ENCODE measurements at places on chromosomes 11 and 22.
A peak's percentile ranks its signal among the peaks of the same experiment; 100 is the strongest.

DNA sequence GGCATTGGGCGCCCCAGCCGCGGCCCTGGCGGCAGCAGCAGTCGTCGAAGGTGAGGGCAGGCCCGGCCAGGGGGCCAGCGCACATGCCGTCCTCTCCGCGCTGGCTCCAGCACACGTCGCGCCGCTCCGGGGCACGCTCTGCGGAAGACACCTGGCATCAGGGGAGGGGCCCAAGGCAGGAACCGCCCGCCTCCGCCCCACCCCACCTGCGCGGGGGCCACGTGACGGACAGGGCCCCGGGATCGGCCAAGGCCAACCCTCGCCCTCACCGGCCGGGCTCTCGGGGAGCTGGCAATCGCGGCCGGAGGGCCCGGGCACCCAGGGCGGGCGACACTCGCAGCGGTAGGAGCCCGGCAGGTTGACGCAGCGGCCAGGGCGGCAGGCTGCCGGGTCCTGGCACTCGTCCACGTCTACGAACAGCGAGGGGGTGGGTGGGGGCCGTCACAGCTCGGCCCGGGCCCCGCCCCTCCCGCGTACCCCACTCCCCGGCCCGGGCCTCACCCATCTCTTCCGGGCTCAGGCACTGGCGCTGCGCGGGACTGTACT, 14.9 kb downstream of the SCYL1 start:
- DNase-seq: peak; percentile 89

GRCh38 chr11:45366619-45367190, 80.6 kb upstream of the SYT13 start:
- DNase-seq: no peak

GRCh38 chr22:30326706-30327362, at the start of gene TBC1D10A:
TBC1D10A (minus strand) TSS chr22:30326941; CDS start chr22:30326881, 60 bp downstream.
- peak; percentile 95 for DNase-seq

DNA sequence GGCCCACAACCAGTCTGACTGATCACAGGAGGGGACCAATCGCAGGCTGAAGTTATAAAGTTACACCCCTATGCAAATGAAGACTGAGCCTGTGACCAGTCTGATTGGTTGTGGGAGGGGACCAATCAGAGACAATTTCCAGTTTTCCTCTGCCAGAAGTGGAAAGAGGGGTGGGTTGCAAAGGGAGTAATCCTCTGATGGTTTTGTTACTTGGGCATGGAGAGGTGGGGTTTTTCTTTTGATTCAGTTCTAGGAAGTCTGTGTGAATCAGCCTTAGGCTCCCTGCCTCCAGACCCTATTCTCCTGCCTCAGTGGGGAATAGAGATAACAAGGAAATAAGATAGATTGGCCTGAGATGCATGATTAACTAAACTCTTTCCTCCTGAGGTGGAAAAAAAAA, 9.9 kb downstream of the OR6M1 start:
- no peak for DNase-seq

- DNase-seq: no peak
Observed at GRCh38 chr11:65384301-65384889, 1.9 kb upstream of the SLC25A45 start.

- no peak for DNase-seq
Observed at GRCh38 chr22:23632178-23632577, at the start of gene DRICH1. DRICH1 (minus strand) TSS chr22:23632321; CDS start chr22:23632023, 298 bp downstream.

DNA sequence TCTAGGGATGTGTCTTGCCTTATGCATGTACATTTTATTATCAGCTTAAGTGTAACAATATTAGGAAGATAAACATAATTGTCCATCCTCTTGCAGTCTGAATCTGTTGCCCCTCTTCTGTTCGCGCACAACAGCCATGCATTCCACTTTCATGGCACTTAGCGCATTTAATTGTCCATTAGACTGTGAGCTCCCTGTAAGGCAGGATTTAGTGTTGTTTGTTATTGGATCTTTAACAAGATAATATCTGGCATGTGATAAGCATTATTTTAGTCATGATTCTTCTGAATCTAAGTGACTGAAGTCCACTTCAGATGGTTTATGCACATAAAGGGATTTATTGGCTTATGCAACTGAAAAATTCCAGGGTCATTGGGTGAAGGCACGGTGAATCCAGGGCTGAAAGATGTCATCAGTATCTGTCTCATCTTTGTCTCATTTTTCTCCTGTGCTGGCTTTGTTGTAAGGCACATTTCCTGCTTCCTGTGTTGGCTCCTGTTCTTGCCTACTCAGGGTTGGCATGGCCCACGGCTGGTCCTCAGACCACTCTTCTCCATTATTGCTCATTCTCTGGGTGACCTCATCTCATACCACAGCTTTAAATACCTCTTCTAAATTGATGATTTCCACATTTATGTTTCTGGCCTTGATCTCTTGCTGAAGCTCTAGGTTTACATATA, 37.6 kb downstream of the ATXN10 start:
- no peak for DNase-seq

DNA sequence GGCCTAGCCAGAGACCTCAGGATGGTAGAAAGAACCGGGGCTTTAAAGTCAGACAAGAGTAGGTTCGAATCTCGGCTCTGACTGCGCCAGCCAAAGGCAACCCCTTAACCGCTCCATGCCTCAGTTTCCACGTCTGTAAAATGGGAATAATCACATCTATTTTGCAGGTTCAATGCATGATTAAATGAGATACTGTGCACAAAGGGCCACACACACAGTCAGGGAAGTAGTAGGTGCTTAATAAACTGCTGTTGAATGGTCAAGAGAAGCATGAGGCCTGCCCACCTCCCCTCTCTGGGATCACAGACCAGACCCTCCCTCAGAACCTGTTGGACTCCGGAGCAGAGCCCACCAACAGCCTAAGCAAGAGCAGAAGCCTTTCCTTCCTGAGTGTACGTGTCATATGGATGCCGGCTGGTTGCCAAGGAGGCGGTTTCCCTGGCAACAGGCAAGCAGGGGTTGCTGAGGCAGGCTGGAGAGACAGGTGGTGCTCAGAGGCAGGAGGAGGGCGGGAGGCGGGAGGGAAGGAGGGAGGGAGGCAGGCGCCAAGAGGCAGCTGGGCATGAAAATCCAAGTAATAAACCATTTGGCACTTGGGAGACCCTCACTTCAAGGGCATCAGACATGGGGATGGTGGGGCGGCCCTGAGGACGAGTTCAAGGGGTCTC, 43.9 kb downstream of the NFAM1 start:
- no peak for DNase-seq

DNA sequence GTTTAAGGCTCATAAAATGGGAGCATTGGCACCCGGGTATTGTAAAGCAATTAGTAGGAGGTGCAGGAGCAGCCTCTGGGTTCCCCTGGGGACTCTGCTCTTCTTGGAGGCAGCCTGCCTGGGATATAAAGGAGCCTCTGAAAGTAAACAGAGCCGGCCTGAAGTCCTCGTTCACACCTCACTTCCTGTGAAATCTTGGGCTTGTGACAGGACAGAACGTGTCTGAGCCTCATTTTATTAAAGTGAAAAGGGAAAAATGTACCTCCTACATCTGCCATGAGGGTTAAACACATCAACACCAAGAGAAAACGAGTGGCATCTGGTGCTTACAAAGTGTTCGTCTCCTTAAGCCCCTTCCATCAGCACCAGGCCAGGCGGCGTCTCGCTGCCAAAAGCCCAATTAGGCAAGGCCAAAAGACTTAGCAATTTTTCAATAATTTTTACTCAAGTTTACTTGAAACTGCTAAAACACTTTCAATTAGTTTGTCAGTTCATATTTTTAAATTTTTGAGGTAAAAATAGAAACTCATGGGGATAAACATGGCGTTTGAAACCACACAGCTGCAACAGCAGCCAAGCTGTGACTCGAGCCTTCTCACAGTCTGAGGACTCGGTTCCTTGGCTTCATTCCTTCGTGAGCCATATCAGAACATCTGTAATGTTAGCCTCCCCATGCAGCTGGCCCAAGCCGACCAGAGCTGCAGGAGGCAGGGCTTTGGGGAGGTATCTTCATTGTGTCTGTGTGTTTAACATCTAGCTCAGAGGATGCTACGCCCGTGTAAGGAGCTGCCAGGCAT, 33.6 kb downstream of the MAP6 start:
- DNase-seq: peak; percentile 16

- no peak for DNase-seq
Observed at GRCh38 chr11:115340874-115341273, 163.3 kb downstream of the CADM1 start.

DNA sequence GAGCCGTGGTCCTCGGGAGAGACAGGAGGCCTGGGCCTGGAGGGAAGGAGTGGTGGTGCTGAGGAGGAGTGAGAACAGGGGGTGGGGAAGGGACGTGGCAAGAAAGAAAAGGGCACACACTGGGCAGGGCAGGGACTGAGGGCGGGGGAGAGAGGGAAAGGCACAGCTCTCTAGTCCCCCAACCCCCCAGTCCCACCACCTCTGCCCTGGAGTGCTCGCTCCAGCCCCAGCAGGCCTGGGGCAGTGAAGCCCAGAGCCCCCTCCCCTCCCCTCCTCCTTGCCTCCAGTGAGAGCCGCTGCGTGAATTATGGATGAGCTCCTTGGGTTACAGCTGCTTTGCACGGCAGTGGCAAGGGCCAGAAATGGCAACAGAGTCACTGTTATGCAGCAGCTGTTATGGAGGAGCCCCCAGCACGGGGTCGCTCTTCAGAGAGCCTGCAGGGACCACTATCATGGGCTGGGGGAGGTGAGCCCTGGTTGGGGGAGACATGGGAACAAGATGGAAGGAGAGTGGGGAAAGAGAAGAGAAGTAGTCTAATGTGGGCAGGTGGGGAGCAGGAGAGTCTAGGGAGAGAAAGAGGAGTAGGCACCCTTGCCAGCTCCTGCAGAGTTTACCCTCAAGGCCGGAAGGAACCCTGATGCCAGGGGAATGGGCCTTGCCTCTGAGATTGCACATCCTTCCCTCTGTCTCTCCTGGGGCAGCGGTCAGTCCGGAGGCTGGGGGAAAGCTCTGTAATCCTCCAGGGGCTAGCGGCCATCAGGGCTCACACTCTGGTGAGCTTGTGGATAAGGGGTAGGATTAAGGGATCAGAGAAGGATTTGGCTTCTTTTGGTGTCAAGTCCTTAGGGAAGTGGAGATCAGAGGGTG, 3.6 kb downstream of the RTN4RL2 start:
- DNase-seq: no peak

- no peak for DNase-seq
Observed at GRCh38 chr11:16252373-16252772, 104.0 kb downstream of the SOX6 start.

DNA sequence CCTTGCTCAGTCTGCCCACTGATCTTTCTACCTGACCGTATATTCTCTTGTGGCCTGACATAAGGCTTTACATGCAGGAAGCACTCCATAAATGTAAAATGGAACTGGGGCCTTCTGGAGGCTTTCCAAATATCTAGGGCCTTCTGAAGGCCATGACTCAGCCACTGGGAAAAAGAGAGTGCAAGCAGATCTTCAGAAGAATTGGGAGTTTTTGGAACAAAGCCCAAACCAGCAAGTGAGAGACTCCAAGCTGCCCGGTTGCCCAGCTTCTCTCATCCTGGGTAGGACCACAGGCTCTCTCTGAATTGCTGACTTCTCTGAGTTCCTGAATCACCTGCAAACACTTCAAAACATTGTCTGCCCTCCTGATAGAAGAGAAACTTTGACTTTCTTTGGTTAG, 107.9 kb upstream of the BMAL1 start:
- DNase-seq: no peak

DNA sequence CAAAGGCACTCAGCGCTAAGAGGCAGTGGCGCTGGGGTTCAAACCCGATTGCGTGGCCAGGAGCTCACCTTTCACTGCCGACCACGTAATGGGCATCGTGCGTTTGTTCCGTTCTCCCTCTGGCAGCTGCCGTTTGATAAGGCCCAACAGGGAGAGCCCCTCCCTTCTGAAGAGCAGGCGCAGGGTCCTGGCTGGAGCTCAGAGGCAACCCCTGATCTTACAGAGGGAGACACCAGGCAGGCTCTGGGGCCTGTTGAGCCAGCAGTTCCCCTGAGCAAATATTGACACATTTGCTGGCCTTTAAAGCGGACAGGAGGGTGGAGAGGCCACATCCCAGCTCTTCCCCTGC, 11.7 kb upstream of the C1QTNF6 start:
- no peak for DNase-seq

DNA sequence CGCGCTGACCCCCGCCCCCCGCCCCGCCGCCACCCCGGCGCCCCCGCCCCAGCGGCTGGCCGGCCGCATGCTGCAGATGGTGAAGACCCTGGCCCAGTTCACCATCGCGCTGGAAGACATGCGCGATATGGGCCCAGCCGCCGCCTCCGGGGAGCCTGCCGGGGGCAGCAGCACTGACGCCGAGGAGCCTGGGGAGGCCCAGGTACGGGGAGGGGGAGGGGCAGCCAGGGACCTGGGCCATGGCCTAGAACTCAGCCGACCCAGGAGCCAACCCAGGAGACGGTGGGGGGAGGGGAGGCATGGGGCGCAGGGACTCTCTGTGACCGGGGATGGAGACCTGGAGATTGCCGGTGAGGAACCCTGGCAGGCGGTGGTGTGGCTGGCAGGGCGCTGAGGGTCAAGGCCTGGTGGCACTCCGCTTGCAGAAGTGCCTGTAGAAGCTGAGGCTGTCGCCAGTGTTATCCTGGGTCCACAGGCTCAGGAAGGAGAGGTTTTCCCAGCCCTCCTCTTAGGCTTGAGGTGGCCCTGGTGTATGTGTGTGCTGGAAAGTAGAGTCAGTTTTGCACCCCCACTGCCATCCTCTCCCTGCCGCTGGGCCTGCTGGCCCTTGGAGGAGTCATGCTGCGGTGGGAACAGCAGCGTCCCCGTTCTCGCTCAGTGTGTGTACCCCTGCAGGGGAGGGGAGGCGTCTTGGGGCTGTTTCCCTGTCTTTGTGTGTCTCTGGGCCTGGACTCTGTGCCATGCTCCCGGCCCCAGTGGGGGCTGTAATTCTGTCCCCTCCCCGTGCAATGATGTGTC, 32.9 kb upstream of the RELT start:
- no peak for DNase-seq

DNA sequence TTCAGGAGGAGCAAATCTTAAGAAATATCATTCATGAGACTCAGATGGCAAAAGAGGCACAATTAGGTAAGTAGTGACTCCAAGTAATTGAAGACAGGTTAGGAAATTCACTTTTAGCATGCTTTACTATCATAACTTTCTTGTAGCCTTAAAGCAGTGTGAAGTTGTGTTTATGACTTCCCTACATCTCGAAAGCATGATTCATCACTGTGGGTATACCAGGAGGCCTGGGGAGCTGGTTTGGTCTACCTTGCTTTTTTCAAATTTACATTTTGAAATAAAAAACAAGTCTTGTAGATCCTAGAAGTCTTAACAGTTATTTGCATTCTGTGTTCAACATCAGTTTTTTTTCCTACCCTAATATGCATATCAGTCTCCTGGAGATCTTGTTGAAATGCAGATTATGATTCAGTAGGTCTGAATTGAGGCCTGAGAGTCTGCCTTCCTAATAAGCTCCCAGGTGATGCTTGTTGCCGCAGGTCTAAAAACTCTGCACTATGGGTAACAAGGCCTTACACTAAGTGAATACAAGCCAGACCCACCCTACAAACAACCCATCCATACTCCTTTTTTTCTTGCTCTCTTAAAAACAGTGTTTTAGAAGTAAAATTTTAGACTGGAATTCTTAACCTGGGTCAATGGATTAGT, 41.4 kb downstream of the TTC17 start:
- DNase-seq: no peak

DNA sequence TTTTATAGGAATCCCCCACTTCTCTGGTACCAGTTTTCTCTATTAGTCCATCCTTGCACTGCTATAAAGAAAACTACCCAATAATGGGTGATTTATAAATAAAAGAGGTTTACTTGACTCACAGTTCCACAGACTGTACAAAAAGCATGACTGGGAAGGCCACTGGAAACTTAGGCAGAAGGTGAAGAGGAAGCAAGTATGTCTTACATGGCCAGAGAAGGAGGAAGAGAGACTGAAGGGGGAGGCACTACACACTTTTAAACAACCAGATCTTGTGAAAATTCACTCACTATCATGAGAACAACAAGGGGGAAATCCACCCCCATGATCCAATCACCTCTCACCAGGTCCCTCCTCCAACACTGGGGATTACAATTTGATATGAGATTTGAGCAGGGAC, 68.9 kb upstream of the GNAZ start:
- no peak for DNase-seq

- no peak for DNase-seq
Observed at GRCh38 chr11:126101251-126101929, 38.7 kb upstream of the CDON start.

Measured in MM.1S (cell line).